ENCODE measurements at places on chromosomes 7 and 10. TPM values are rescaled to one million over a fixed set of nuclear protein-coding genes. Genes with fewer than 3 reads are reported as not detected.

Gene DEPP1
- total RNA-seq = 4.6 TPM

Gene ZNF503
- 4.1 TPM for total RNA-seq

Gene TEX47
- total RNA-seq = not detected

GRCh38 chr10:123913688-123914268 is 22.2 kb upstream of the CPXM2 start:
- DNase-seq = no peak

- no peak for DNase-seq
Observed at GRCh38 chr10:132564249-132564605, 26.6 kb downstream of the INPP5A start.

DNA sequence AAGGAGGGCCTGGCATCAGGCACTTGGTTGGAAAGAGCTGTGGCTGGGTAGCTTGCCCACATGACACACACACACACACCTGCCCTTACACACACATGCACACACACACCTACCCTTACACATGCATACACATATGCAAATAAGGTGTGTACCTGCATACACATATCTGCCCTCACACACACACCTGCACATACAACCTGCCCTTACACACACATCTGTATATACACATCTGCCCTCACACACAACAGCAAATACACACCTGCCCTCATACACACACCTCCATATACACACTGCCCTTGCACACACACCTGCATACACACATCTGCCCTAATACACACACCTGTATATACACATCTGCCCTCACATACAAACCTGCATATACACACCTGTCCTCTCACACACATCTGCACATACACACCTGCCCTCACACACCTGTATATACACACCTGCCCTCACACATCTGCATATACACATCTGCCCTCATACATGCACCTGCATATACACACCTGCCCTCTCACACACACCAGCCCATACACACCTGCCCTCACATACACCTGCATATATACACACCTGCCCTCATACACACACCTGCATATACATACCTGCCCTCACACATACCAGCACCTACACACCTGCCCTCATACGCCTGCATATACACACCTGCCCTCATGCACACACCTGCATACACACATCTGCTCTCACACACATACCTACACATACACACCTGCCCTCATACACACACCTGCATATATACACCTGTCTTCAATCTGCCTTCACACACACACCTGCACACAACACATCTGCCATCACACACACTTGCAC is 82.9 kb downstream of the GRID1 start:
- DNase-seq = no peak

DNA sequence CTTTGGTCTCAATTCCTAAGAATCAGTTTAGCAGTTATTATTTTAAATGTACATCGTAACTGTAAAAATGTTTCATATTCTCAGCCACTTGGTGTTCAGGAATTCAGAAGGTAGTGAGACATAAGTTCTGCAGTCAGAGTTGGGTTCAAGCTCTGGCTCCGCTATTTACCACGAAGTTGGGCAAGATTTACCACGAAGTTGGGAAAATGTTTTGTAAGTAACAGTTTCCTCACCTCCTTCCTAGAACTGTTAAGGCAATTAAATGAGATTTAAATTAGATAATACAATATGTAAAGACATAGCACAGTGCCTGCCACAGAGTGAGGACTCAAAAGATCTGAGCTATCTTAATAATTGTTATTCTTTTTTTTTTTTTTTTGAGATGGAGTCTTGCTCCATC is 16.3 kb upstream of the ABLIM1 start:
- DNase-seq = no peak

GRCh38 chr7:14487701-14488395 is 414.7 kb downstream of the DGKB start:
- no peak for DNase-seq

- peak; percentile 93 for DNase-seq
Observed at GRCh38 chr7:20298486-20298901, 32.2 kb upstream of the ITGB8 start.

Data from LHCN-M2 (cell line).